Breast epithelium (tissue), 4 donors: ENCODE measurements at places on chromosomes 3 and 15. TPM values are rescaled to one million over a fixed set of nuclear protein-coding genes. Genes with fewer than 3 reads are reported as not detected.
A peak's percentile ranks its signal among the peaks of the same experiment; 100 is the strongest.

- no peak overlapping the region for H3K27ac ChIP-seq
- H3K4me1 ChIP-seq = no peaks in the 10 kb centered on the region
- no peaks in the 10 kb centered on the region for H3K36me3 ChIP-seq
- DNase-seq = no peak
- no peaks in the 10 kb centered on the region for H3K27me3 ChIP-seq
These were observed 9.3 kb downstream of the ARPP19 start for GRCh38 chr15:52559575-52559974.

DNA sequence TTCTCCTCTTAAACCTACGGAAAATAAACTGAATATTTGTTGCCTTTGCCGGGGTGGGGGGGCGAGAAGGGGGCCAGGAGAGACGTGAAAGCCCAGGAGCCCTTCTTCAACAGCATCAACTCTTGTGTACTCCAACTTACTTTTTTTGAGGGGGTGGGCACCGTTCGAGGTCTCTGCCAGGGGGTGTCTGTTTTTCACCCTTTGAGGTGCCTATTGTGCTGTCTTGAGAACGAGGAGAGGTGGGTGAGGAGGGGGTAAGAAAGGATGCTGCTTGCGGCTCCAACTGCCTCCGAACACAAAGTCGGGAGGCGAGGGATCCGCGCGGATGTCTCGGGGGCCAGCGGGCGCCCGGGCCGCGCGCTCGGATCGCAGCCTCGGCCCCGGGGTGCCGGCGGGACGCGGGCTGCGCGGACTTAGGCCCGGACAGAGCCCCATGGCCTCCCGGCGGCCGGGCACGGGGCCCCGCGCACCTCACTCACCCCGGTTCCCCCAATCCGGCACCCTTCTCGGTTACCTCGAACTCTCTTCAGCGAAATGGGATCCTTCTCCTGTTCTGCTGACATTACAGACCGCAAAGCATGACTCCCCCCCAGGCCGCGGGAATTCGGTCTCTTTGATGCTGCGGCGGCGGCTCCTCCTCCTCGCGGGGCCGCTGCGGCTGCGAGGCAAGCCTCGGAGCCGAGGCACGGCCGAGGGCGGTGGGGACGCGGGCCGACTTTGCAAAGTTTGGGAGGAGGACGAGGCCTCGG, 650 bp downstream of the PYGO1 start:
- no peaks in the 10 kb centered on the region for H3K4me1 ChIP-seq
- peak overlapping the region; percentile 69 for H3K27ac ChIP-seq
- H3K4me3 ChIP-seq = peak overlapping the region; percentile 85
- H3K27me3 ChIP-seq = no peaks in the 10 kb centered on the region
- no peaks in the 10 kb centered on the region for H3K36me3 ChIP-seq

The CMTM8 gene
- total RNA-seq = 24.7 TPM

The CELF6 gene
- 2.6 TPM for total RNA-seq
